NCI-H446 treated with DMSO at 0.1 percent for 48 hours (cell line): ENCODE measurements at places on chromosomes 12 and 14.

- no peak for DNase-seq
Measured at GRCh38 chr12:121576851-121577391, 3.9 kb downstream of the KDM2B start.

DNA sequence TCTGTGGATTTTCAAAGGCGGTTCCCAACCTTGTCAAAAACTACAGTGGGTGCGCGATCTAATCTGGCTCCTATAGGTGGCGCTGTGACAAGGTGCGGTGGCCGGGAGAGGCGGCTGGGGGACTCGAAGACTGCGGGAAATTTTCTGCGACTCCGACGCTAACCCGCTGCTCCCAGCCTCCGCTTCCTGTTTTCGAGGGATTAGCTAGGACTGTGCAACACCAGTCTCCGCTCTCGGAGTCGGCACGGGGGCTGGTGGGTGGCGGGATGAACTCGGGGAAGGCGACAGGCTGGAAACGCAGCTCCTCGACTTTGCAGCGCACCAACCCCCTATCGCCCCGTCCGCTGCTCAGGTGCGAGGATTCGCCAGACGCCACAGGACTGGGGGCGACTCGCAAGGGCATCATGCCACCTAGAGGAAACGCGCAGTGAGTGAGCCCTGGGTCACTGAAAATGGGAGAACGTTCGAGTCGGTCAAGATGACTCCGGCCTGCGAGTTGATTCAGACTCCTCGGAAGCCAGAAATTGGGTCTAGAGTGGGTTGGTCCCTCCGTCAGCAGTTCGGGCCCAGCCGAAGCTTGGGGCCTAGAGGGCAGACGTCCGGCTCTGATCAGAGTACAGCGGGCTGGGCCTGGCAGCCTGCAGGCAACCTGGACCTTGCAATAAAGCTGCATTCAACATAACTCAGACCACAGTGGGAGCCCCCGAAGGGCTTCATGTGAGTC lies 5.5 kb upstream of the PAX9 start:
- no peak for DNase-seq

GRCh38 chr14:53016919-53017318 lies 66.1 kb upstream of the FERMT2 start:
- no peak for DNase-seq

- no peak for DNase-seq
Measured at GRCh38 chr14:78197051-78197450, 26.9 kb downstream of the NRXN3 start.

DNA sequence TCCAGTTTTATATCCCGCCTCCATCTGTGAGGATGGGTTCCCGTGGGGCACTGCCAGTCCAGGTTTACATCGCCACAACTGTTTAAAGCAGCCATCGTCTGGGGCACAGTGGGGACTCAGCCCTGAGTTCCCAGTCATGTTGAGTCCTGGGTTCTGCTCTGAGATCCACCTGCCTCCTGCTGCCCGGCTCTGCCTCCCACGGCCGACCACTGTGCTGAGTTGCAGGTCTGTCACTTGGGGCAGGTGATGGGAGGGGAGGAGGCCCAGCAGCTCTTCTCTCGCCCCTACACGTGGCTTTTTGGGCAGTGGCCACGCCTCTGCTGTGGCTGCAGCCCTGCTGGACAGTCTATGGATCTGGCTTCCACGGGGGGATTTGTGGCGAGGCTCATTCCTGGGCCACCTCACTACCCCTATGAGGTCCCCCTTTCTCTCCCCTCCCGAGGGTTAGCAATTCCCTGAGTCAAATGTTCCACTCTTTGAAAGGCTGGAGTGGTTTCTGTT lies 143.0 kb downstream of the ADGRD1 start:
- DNase-seq: no peak

DNA sequence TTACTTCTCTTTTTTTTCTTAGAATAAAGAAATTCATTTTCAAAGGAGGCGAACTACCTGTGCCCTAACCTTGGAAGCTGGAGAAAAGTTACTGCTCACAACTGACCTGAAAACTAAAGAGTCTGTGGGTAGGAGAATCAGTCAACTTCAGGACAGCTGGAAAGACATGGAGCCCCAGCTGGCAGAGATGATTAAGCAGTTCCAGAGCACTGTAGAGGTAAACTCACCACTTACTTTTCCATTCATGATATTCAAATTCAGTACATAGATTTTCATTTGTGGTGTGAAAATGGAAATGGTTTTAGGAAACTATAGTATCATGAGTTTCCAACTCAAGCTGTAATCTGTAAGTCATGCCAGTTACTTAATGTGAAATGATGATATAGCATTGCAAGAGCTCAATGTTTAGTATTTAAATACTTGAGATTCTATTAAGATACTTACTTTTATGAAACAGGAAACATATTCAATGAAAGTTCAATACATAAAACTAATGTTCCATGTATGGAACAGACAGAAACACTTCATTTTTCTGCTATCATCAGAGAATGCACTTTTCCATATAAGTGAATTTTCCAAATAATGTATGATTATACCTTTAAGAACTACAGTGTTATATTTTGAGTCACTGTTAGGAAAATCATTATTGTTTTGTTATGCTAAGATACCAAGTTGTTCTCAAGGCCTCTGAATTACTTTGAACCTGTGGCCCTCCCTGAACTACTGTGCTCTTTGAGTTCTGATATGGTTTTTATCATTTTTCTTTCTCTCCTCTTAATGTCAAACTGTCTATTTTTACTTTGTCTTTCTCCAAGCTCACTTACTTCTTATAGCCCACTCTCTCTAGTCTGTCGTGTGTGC lies 119.0 kb downstream of the ESR2 start:
- no peak for DNase-seq

GRCh38 chr12:14691560-14691959 lies 4.8 kb downstream of the GUCY2C start:
- peak; percentile 18 for DNase-seq

GRCh38 chr12:117686911-117687377 lies 281.8 kb downstream of the KSR2 start:
- DNase-seq: no peak

GRCh38 chr14:31465111-31465510 lies 7.8 kb upstream of the DTD2 start:
- DNase-seq: no peak

- DNase-seq: no peak
Measured at GRCh38 chr12:40012711-40013110, 93.2 kb downstream of the SLC2A13 start.

DNA sequence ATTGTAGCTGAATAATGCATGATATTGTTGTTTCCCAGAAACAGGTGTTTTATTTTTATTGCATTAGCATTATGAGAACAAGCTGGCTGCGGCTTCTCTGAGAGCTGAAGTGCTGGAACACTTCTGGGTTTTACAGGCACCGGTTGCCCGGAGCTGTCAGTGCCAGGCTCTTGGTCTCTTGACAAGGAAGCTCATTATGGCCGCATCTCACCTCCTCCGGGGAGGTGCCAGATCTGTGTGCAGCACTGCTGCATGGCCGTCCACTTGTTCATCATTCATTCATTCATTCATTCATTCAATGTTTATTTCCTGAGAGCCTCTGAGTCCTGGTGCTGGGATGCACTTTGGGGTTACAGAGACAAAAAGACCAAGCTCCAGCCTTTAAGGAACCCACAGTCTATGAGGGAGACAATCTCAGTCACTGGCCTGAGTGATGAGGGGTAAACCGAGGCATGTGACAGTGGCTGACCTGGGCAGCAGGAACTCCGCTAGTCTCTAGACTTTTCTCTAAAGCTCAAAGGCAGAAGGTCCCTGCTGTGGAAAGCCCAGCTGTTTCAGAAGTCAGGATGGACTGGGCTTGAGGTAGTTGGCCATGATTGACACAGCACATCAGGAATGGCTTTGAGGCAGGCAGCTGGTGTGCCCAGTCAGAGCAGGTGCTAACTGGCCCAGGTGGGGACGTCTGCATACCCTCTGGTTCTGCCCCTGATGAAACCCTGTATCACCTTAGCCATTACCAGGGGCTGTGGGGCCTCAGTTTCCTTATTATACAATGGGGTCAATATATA lies 181.0 kb downstream of the ADGRD1 start:
- DNase-seq: no peak

DNA sequence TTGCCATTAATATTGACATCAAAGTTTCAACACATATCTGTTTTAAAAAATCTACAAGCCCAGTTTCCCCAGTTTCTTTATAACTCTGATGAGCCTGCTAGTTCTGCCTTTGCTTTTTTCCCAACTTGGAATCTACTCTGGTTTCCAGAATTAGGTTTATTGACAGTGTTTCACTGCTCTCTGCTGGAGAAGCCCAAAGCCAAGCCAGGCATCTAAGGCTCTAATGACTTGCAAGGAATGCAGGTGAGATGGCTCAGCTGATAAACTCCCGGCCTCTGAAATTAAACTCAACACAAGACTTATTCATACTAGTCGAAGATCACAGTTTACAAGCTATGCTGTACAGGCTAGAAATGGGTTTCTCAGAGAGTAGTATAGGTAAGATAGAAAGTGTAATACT lies 54.3 kb downstream of the HMGA2 start:
- no peak for DNase-seq

GRCh38 chr14:105030194-105030593 lies 9.3 kb upstream of the CDCA4 start:
- DNase-seq: no peak

GRCh38 chr12:13956060-13956590 lies 25.3 kb downstream of the GRIN2B start:
- no peak for DNase-seq

DNA sequence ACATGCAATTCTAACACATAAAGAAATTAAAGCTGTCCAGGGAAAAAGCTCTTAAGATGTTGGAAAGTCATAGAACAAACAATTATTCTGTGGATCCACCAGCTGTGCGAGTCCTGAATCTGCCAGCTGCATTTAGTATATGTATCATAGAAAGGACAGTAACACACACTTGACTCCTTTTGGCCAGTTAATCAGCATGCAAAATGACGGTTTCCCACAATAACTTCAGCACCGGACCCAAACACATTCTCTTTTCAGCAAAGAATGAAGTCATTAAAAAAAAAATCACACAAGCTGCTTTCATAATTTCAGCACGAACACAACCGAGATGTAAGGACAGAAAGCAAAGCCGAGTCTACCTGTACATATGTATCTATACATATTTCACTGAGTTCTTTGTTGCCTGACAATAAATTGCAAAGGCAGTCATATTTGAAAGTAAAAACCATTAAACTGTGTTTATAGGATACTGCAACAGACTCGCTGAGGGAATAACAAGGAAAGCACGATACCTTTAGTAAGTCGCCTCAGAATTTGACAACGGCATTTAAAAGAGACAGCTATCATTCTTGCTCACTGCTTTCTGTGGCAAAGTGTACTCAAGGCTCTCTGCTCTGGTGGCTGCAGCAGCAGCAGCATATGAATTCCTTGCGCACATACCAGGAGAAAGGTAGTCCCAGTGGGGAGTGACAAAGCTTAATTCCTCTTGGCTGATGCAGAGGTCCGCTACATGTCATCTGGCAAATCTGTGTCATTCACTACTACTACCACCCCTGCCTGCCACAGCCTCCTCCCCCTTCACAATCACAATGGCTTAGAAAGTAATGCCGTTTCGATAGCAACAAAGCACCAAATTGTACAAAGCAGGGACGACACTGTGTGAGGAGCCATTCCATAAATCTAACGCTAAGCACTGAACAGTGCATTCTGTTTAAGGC lies at the start of gene GRIP1:
Gene GRIP1 (minus strand): TSS at position 739 of the 938 bp plus-strand sequence. CDS start 172 bp downstream, at position 567.
- DNase-seq: peak; percentile 19

DNA sequence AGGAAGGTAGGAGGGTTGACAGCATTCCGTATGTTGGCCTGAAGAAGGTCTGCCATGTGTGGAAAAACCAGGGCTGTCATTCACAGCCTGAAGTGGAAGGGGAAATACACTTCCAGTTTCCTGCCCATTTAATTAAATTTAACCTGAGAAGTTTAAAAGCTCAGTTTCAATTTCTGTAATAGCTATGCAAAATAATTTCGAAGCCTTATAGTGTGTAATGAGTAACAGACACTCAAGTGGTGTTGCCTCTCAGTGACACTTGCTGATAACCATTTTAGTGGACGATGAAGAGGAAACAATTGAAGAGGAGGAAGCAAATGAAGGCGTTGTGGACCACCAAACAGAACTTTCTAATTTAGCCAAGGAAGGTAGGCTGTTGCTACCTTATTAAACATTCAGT lies 44.8 kb downstream of the EP400 start:
- no peak for DNase-seq

DNA sequence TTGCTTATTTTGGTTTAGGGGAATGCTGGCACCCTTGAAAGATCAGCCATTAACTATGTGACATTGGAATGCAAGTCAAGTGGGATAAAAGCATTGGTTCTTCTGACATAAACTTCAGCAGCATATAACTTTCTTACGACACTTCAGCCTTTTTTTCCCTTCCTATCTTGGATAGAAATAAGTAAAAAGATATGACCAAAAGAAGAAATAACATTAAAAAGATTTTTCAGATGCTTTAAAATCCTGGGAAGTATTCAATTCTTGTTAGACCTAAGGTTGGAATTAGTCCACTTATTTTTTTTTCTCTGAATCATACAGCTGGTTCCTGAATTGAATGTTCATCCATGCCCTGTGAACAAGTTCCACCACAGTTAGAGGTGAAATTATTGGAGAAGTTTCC lies 85.6 kb upstream of the TSPAN8 start:
- DNase-seq: no peak

GRCh38 chr12:122059203-122059960 lies 19.2 kb upstream of the MLXIP start:
- no peak for DNase-seq

DNA sequence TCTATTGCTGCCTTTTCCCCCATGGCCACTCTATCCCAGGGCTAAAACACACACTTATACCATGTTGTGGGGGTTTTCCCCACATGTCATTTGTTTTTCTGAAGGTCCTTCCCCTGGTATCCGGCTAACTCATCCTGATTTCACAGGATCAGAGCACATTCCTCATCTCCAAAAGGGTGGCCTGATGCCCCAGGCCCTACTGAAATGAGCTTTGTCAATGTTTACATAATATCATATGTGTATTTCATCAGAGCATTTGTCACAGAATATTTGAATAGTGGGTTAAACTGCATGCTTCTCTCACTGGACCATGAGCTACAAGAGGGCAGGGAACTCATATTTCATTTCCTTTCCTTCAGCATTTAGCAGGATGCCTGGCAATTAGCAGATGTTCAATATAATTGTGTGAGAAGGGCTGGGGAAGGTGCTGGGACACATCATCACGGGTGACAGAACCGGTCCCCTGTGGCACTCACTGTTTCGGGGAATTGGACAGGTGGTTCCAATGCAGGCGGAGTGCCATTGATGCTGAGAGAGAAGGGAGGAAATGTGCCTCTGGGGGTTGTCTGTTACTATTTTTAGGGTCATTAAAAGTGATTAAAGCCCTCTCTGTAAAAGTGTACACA lies 26.8 kb downstream of the EMP1 start:
- no peak for DNase-seq

- no peak for DNase-seq
Measured at GRCh38 chr14:55298500-55298822, 27.2 kb downstream of the FBXO34 start.

- DNase-seq: no peak
Measured at GRCh38 chr12:67525617-67525884, 123.0 kb upstream of the DYRK2 start.

GRCh38 chr12:64655141-64655540 lies 44.8 kb downstream of the RASSF3 start:
- DNase-seq: no peak

DNA sequence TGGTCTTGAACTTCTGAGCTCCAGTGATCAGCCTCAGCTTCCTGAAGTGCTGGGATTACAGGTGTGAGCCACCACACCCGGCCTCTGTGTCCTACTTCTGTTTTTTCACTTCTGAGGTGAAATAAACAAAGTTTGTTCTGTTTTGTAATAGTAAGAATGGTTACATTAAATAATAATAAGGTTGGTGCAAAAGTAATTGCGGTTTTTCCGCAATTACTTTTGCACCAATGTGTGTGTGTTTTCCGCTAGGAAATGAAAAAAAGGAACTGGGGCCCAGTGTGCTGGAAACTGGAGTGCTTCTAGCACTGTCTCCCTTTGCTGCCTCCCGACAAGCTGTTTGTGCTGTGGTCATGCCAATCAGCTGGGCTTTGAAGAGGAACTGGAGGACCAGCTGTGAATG lies 140.9 kb downstream of the NTS start:
- no peak for DNase-seq
